ENCODE measurements at places on chromosomes 5 and 9.

GRCh38 chr5:172724242-172725183, 46.5 kb downstream of the DUSP1 start:
- DNase-seq, result no peak

GRCh38 chr5:158905281-158905680, 194.4 kb downstream of the EBF1 start:
- no peak for DNase-seq

GRCh38 chr9:70901746-70902145, 219.7 kb downstream of the TRPM3 start:
- DNase-seq, result no peak

DNA sequence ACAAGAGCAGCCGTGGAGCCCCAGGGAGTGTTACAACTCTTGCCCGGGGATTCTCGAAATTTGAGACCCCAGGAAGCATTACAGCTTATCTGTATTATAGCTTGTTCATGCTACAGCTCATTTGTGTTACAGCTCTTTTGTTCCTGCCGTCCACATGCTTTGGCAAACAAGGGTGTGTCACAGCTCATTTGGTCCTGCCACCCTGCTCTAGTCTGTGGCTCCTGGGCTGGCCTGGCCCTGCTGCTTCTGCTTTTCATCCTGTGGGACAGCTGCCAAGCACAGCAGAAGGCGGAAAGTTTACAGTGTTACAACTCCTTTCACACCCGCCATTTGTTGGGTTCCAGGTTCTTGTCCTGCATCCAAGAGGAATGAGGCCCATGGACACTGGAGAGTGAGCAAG, 685.0 kb downstream of the SLCO4C1 start:
- no peak for DNase-seq

DNA sequence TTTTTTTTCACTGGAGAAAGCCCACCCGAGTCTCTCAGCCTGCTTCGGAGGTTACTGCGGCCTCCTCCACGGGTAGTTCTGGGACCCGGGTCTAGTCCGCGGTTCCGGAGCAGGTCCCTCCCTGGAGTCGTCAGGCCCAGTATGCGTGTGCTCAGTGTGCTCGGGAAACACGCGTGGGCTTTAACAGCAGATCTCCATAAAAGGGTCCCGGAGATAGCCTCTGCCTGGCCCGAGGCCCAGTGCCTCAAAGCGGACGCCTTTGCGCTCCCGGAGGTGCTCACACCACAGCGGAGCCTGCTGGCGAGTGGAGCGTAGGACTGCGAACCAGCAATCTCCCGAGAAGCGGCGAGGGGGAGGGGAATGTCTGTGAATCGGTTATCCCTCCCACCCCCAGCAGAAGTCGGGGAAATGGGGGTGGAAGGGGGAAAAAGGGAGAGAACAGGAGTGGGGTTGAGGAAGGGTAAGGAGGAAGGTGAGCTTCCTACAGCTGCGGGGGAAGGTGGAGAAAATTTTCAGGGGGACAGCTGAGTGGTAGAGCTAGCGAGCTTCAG, 28.7 kb downstream of the CDKN2A start:
- no peak for DNase-seq

DNA sequence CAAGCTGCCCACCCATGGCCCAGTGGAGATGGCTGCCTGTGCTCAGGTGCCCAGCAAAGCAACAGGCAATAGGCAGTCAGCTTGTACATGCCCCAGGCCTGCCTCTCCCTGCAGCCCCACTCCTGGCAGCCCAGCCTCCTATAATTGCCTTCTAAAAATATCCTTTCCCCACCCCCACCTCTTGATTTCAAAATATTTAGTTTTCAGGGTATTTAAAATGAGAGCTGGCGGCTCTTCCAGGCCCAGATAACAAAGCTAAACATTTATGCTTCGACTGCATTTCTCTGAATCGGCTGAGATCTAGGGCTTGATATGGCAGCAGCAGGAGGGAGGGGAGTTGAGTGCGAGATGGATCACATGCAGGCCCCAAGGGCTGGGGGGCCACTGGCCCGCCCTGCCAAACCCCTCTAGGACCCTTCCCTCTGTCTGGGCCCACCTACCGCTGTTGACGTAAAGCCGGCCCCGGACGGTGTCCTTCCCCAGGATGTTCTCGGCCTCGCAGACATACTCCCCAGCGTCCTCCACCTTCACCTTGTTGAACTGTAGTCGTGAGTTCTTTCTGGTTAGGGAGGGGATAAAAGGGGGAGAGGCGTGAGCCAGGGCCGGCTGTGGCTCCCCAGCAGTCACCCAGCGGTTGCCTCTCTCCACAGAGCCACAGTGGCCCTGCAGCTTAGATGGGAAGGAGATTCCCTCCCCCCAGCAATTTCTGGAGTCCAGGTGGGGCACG, 85.0 kb downstream of the PSD2 start:
- no peak for DNase-seq

GRCh38 chr5:145797336-145797735, 37.8 kb downstream of the PRELID2 start:
- no peak for DNase-seq

- peak; percentile 97 for DNase-seq
Observed at GRCh38 chr5:149938279-149938678, 6.3 kb downstream of the PDE6A start.

- DNase-seq, result no peak
Observed at GRCh38 chr9:70861797-70862196, 259.6 kb downstream of the TRPM3 start.

- DNase-seq, result no peak
Observed at GRCh38 chr9:126058591-126058990, 268.0 kb upstream of the MVB12B start.

GRCh38 chr5:154570572-154571324, 92.7 kb upstream of the HAND1 start:
- no peak for DNase-seq

- no peak for DNase-seq
Observed at GRCh38 chr5:117889596-117889995, 1098.8 kb downstream of the DTWD2 start.

DNA sequence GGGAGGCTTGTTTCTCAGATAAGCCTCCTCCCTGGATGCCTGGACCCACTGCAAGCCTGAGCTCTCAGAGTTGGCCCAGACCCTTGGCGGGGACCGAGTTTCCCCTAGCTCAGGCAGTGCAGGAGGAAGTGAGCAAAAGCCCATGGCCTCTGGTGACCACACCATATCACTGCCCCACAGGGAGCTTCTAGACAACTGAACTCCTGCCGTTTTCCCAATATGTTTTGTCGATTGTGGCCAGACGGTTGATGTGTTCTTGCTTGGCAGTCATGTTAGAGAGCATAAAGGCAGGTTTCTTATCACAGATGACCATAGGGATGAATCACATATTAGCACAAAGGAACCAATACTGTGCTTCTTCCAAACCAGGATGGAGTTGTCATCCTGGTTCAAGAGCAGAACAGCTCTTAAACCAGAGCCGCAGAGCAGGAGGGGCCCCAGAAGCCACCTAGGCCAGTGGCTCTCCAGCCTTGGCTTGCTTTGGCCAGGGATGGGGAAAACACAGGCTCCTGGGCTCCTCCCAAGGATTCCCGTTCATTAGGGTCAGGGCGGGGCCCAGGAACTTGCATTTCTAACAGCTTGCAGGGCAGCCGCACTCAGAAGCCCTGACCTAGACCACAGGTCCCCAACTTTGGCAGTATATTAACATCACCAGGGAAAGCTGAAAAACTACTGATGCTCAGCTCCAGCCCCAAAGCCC, 113.1 kb upstream of the TBC1D2 start:
- no peak for DNase-seq

- DNase-seq, result no peak
Observed at GRCh38 chr9:134204041-134204440, 39.7 kb upstream of the RNU6ATAC start.

- no peak for DNase-seq
Observed at GRCh38 chr5:139761057-139761450, 34.6 kb upstream of the PSD2 start.

GRCh38 chr5:1891391-1891790, 8.7 kb upstream of the IRX4 start:
- DNase-seq, result no peak

DNA sequence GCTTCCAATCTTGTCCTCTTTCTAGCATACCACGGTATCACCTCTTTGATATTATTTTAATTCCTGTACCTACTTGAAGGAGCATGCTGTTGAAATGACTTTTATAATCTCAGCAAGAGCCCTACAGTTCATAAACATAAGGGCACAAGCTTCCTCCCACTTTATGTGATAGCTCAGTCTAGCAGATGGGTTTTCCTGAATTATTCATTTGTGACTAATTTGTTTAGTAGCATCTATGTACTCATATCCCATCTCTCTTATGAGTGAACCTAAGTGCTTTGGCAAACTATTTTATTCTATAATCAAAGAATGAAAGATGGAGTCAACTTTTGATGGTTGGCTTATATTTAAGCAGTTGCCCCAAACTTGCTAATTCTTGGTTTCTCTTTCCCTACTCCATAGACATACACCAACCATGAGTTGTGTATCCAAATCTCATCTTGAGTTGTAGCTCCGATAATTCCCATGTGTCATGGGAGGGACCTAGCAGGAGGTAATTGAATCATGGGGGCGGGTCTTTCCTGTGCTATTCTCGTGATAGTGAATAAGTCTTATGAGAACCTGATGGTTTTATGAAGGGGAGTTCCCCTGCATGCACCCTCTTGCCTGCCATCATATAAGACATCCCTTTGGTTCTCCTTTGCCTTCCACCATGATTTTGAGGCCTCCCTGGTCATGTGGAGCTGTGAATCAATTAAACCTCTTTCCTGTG, 17.7 kb downstream of the TXNDC8 start:
- DNase-seq, result no peak

GRCh38 chr5:172754596-172755356, 16.2 kb downstream of the DUSP1 start:
- DNase-seq, result no peak

- DNase-seq, result no peak
Observed at GRCh38 chr5:151058891-151059489, 21.8 kb downstream of the TNIP1 start.

GRCh38 chr5:138210985-138211384, 2.1 kb downstream of the CDC23 start:
- DNase-seq, result no peak

DNA sequence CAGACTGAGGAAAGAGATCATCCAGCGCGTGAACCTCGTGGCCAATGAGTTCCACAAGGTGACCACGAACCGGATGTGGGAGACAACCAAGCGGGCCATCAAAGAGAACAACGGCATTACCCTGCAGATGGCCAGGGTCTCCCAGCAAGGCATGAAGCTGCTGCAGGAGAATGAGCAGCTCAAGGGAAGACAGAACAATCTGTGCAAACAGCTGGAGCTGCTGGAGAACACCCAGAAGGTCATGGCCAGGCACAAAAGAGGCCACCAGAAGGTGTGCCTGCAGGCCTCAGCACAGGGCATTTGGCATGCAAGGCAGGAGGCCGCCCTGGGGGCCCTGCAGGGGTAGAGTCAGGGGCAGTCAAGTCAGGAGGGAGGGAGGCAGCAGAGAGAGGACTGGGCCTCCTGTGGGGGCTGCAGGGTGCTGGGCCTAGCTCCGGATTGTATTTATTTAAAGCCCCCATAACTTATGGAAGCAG, 4.2 kb downstream of the PTRH1 start:
- DNase-seq, result no peak

DNA sequence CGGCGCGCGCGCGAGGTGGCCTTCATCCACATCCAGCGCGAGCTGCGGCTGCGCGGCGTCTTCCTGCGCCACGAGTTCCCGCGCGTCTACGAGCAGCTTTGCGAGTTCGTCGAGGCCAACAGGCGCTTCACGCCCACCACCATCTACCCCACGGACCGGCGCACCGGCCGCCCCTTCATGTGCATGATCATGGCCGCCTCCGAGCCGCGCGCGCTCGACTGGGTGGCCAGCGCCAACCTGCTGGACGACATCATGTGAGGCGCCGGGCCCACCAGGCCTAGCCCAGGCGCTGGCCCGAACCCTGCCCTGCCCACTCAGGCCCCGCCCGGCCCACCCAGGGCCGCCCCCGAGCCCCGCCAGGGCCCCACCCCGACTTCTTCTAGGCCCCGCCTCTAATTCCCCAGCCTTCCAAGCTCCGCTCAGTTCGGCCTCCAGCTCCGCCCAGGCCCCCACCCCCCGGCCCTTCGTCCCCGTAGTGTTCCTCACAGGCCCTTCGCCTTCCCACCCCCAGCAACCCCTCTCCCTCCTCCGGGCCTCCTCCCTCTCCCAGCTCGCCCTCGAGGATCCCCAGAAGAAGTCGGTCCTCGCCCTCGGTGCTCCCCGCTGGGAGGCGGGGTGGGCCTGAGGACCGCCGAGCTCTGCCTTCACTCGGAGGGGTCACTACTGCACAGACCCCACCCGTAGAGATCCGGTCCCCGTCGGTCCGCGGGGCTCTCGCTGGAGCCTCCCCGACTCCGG, 2.0 kb upstream of the PHPT1 start:
- no peak for DNase-seq

- no peak for DNase-seq
Observed at GRCh38 chr5:1794901-1795290, 4.7 kb downstream of the MRPL36 start.

DNA sequence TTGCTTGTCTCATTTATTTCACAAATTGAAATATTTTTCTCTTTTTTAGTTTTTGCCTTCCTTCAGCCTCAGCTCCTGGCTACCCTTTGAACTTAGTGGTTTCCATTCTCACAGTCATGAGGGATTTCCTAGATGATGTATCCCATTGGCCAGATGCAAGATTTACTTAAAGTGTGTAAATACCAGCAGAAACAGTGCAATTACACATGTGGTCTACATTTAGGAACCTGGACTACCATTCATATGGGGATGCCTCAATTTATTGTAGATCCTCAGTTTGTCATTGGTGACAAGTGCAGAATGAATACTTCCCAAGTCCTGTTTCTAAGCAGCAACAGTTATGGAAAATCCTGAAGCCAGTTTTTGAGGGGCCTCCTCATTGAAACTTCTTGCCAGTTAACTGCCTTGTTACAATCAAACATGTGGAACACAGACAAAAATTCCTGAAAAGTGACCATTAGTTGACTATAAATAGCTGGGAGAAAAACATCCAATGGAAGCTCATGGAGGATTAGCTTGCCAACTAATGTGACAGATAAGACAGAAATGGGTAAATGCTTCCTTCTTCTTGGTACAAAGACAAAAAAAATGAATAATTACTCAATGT, 113.6 kb upstream of the FER start:
- no peak for DNase-seq

DNA sequence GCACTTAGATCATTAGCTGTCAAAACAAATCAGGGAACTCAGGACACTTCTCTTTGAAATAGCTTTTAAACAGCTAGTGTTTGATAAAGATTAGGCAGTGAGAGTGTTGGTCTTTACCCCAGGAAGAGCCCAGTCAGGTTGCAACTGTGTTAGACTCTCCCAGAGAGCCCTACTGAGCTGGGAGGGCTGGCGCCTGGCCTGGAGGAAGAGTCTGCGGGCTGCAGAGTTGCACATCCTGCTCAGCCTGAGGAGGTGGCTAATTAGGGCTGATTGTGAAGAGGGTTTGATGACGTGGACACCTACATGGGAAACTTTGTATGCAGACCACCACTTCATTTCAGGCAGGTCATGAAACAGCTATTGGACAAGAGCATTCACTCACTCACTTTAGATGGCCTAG, 112.0 kb downstream of the TMEM174 start:
- no peak for DNase-seq

Measured in Panc1 (cell line).